ENCODE measurements at places on chromosomes 13 and 19.

GRCh38 chr19:37999309-38000213 is 92.6 kb downstream of the SIPA1L3 start:
- no peak for DNase-seq

DNA sequence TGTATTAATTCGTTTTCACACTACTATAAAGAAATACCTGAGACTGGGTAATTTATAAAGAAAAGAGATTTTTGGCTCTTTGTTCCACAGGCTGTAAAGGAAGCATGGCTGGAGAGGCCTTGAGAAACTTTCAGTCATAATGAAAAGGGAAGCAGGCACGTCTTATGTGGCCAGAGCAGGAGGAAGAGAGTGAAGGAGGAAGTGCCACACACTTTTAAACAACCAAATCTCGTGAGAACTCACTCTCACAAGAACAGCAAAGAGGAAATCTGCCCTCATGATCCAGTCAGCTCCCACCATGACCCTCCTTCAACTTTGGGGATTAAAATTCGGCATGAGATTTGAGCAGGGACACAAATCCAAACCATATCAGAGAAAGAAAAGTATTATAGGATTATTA is 1255.9 kb upstream of the MIR17HG start:
- peak; percentile 61 for DNase-seq

- no peak for DNase-seq
These were observed 379.4 kb upstream of the DACH1 start for GRCh38 chr13:72246396-72246795.

GRCh38 chr13:75961911-75962310 is 325.8 kb downstream of the LMO7 start:
- DNase-seq = no peak

- DNase-seq = no peak
These were observed 302.2 kb downstream of the EFNB2 start for GRCh38 chr13:106233134-106233735.

DNA sequence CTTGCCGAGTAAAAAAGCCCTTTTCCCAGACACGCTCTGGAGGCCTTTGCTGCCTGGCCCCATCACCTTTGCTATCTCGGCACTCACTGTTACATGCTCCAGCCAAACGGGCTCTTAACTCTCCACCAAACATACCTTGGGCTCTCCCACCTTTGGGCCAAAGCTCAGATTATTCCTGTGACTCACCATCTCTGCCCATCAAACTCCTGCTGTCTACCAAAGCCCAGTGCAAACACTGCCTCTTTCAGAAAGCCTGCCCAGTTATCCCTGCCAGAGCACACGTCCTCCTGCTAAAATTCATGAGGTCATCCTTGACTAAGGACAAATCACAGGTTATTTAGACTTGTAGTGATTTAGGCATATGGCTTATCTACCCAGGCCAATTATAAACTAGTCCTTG is 48.1 kb upstream of the SERPINE3 start:
- DNase-seq = no peak

DNA sequence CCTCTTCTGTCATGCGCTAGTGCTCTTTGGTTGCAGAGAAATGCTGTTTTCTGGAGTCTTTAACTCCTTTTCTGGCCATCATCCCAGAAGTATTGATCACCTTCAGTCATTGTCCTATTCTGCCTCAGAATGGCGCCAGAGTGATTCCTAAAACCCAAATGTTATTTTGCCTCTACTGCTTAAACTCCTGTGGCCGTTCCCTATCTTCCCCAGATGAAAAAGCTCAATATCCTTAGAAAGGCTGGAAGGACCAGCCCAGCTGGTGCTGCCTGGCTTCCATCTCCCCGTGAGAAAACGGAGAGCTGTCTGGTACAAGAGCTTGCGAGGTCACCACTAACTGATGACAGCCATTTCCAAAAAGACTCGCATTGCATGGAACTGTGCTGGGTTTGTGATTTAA is 179.1 kb downstream of the RBM26 start:
- DNase-seq = no peak

- DNase-seq = no peak
These were observed 66.1 kb upstream of the C1QTNF9B start for GRCh38 chr13:23963184-23963931.

GRCh38 chr13:99009987-99010551 is 32.2 kb upstream of the DOCK9 start:
- DNase-seq = no peak

DNA sequence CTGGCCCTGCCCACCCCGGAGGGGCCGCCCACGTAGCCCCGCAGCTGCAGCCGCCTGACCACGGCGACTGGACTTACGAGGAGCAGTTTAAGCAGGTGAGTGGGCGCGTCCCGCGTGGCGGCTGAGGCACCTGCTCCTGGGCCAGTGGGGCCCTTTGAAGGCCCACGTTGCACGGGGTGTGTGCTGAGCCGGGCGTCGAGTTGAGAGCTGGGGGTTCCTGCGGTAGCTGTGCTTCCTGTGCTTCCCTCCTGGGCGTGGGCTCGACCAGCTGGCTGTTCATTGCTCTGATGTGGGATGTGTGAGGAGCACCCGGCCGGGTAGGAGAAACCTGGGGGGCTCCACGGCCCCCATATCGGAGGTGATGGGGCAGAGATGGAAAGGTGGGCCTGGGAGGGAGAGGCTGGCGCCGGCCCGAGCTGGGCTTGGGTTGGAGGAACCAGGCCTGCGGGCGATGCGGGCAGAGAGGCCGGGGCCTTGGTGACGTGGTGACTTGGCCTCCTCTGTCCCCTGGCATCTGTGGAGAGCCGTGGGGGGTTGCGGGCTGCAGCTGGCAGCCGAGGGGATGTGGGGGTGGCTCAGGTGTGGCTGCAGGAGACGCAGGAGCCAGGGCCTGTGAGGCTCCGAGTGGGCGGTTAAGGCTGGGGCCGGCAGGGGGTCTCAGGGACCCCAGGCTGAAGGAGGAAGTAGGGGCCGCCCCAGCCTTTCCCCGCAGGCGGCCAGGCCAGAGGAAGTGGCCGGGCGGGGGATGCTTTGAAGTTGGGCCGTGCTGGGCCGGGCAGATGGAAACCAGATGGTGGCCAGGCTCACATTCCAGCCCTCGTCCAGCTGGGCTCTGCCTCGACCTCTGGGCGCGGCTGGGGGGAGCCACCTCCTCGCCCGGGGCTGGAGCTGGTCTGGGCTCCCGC is 7.1 kb downstream of the ARID3A start:
- DNase-seq = peak; percentile 67

DNA sequence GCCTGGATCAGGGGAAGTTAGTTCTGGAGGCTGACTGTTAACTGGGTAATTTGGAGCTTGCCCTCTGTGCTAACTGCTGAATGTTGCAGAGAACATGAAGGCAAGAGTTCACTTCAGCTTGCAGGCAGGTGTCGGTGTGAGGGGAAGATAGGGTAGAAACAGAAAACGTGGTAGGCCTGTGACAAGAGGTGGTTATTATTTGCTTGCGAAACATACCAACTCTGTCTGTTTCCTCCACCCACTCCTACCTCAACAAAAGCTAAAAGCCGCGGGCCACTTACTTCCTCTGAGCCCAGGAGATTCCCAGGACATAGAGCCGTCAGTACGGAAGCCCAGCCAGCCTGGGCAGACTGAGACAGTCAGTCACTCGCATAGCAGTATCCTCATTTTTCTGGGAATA is 119.2 kb upstream of the ABCC4 start:
- DNase-seq = peak; percentile 84

DNA sequence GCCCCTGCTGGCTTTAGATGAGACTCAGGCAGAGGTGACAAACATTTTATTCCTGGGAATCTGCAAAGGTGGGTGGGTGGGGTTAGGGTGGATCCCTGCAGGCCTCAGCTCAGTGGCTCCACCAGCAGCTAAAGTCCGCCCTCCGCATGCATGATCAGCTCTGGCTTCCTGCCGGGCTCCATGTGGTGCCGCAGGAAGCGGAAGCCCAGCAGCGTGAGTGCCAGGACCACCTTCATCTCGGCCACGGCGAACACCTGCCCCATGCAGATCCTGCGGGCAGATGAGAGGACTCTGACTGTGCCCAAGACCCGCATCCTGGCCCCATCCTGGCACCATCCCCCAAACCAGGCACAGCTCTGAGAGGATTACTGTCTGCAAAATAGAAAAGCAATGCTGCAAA is 26.3 kb downstream of the CYP4F2 start:
- peak; percentile 76 for DNase-seq

DNA sequence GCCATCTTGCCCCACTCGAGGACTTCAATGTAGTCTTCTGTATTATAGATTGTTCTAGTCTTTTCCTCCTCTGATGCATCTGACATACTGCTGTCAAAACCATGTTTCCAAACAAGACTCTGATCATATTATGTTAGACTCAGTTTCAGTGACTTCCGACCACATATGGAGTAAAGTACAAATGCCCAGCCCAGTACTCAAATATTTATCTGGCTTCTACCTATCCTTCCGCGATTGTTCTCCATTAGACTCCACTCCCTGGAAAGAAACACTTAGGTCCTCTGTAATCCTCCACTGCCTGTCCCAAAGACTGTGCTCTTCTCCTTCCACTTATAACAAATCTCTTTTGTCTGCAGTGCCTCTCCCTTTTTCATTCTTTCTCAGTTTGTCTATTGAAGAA is 439.5 kb downstream of the EFNB2 start:
- no peak for DNase-seq

- DNase-seq = peak; percentile 97
These were observed 543 bp upstream of the NUP62 start for GRCh38 chr19:49929611-49930482.

DNA sequence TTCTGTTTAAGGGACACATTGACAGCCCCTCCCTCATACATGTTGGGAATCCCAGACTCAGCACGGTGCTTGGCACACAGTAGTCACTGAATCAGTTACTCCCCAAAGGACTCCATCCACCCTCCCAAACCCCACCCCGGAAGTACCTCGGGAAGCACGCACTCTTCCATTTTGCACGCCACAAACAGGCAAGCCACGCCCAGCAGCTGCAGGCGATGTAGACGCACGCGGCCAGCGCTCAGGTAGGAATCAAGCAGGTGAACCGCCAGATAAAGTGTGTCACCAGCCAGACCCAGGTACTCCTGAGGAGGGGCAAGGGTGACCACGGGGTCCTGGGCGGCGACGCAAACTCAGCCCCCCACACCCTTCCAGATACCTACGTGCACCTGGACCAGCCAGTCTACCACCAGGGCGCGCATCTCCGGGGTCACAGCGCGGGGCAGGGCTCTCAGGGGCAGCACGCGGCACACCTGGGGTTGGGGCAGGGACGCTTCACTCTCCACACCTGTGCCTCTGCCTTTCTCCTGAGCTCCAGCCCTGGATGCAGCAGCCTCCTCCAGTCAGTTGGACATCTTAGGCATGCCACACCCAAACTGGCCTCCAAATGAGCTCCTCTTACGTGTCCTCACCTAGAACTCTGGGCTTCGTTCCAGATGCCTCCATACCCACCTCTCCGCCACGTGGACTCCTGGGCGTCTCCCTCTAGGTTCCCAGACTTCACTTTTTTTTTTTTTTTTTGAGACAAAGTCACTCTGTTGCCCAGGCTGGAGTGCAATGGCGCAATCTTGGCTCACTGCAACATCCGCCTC is 1.9 kb downstream of the CCNP start:
- no peak for DNase-seq

DNA sequence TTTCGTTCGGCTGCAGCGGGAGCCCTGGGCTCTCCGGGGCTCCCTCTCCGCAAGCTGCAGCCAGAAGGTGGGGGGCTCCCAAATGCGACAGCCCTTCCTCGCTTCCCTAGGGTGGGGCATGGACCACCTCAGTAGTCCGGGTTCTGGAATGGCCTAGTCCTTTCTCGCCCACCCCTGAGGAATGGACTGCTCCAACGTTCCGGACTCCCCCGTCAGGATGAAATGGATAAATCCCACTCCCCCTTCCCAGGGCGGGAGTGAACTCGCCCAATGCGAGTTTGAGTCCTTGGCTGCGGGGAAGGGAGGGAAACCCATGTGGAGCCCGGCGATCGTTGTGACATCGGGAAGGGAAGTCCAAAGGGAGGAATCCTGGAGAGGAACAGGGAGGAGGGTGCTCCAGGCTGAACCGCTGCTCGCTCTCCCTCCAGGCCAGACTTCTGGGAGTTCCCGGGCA is 5.5 kb downstream of the HRC start:
- peak; percentile 45 for DNase-seq

DNA sequence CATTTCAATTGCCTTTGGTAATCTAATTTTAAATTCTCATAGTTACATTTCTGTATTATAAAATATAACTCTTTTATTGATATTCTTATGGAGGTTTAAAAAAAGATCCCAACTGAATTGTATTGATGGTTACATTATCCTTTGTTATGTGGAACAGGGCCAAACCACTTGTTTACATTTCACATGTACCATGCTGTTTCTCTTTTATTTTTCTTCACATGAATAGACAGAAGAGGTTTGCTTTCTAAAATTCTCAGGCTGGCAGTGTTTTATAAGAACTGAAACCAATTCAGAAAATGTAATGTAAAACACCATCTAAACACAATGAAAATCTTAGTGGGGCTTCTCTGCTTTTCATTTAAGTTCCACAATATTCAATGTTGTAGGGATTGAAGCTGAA is 122.5 kb downstream of the GPC5 start:
- no peak for DNase-seq

- DNase-seq = no peak
These were observed 49.5 kb upstream of the TPM4 start for GRCh38 chr19:16026756-16027155.

DNA sequence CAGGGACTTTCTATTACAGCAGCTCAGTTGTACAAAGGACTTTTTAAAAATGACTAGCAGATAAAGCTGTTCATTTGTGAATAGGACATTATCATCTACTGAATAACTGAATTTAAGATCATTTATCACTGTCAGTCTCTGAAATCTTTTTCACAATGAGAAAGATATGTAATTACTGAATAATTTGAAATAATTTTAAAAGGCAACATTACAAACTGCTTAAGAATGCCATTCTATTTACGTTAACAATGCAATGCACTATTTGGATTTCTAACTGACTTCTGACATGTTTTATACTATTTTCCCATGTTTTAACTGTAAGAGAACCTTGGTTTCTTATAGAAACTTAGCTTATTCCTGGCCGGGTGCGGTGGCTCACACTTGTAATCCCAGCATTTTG is 2033.0 kb upstream of the PCDH20 start:
- DNase-seq = no peak

- DNase-seq = no peak
These were observed 2.2 kb downstream of the CD37 start for GRCh38 chr19:49337267-49338022.

DNA sequence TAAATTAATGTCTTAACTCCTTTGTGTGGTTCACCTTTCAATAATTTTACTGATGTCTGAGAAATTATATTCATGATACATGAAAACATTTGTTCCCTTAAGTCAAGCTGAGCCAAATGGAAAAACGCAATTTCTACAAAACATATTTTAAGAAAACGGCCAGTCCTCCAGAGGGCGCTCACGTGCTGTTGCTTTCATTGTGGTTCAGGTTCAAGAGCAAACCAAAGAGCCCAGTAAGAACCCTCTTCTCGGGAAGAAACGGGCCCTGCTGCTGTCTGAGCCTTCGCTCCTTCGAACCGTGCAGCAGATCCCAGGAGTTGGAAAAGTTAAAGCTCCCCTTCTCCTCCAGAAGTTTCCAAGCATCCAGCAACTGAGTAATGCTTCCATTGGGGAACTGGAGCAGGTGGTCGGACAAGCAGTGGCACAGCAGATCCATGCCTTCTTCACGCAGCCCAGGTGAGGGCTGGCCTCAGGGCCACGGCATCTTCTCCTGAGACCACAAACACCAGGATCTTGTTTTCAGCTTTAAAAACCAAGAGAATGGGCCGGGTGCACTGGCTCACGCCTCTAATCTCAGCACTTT is 4.3 kb downstream of the FAAP24 start:
- peak; percentile 71 for DNase-seq
